Activated CD4-positive, alpha-beta T cell treated with anti-CD3 and anti-CD28 coated beads, Interleukin-2, amount 50 U/mL, for 1 hour (primary cell): ENCODE measurements at places on chromosomes 16 and 17.

DNA sequence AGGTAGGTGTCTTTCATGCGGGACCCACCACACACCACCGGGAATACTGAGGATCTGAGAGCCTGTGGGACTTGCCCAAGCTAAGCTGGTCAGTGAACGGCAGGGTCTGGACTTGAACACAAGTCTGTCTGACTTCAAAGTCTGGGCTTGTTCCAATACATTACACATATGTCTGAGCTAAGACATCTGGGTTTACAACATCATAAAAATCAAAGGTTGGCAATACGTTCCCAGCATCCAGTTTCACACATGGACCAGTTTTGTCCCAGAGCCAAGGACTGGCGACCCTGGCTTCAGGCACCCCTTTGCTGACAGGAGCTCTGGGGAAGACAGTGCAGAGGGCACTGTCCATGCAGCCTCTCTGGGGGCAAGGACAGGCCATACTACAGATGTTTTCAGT, 27.9 kb upstream of the AXIN2 start:
- DNase-seq = no peak

GRCh38 chr17:78654325-78654724, 77.1 kb upstream of the DNAH17 start:
- DNase-seq = no peak

DNA sequence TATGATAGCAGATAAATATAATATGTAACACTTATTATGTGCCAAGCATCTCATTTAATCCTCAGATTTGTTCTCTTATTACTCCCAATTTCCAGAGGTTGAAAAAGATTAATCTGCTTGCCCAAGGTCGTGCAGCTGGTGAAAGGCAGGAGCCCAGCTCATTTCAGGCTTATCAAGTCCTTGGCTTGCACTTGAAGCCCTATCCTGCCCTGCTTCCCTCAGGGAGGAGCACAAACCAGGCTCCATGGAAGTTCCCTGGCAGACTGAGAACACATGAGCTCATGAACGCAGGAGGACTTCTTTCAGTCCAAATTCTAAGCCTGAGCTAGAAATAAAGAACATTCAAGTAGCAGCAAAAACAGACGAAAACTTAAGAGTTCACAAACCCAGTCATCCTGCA, 74.8 kb downstream of the USP31 start:
- DNase-seq = no peak

- DNase-seq = no peak
These were observed 31.9 kb upstream of the NUDT7 start for GRCh38 chr16:77690416-77690815.

- peak; percentile 91 for DNase-seq
These were observed 18.7 kb upstream of the ZNF689 start for GRCh38 chr16:30628628-30629540.

DNA sequence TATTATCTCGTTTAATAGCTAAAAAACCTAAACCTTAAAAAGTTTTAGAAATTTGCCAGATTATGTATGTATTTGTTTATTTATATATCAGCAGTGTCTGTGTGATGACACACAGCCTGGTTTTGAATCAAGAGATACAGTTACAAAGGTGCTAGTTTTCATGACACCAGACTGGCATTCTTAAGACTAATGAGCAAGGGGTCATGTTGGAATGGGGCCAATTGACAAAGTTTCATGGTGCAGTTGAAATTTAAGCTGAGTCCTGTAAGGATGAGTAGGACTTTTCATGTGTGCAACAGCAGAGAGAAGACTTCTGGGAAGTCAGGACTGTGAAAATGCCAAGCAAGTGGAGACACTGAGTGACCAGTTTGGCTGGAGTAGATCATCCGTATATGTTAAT, 3.2 kb upstream of the KRT10 start:
- DNase-seq = no peak

GRCh38 chr17:74442670-74443515, 11.0 kb downstream of the GPRC5C start:
- no peak for DNase-seq

GRCh38 chr17:60089096-60089806, 10.5 kb upstream of the HEATR6 start:
- DNase-seq = no peak

DNA sequence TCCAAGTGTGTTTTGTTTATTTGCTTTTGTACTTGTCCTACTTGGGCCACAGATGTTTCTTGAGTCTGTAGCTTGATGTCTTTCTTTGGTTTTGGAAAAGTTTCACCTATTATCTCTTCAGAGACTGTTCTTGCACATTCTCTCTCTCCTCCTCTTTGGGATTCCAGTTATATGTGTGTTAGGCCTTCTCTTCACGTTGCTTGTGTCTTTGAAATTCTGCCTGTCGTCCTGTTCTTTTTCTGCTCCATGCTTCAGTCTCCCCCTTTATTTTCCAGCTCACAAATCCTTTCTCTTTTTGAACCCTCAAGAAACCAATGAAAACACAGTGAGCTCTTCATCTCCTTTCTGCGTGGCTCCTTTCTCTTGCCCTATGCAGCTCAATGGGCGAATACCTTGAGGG, 7.9 kb downstream of the VPS35L start:
- DNase-seq = no peak

GRCh38 chr16:89436366-89436765, 54.0 kb downstream of the ANKRD11 start:
- DNase-seq = no peak

GRCh38 chr17:75144816-75145512, 9.3 kb downstream of the JPT1 start:
- DNase-seq = no peak

DNA sequence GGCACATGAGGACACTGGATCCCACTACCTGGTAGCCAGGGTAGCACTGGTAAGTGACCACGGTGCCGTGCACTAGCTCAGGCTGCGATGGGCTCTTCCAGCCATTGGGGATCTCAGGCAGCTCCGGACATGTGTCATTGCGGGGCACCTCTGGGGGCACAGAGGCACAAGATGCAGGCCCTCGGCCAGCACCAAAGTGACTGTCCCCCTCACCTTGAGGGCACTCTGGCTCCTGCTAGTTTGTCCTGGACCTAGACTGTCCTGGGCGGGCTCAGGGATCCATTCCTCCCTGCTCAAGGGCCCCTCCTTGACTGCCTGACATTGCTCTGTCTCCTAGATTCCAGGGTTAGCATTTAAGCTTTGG, 6.7 kb upstream of the PHF12 start:
- no peak for DNase-seq

GRCh38 chr16:63516394-63516793, 1480.2 kb upstream of the CDH8 start:
- no peak for DNase-seq

DNA sequence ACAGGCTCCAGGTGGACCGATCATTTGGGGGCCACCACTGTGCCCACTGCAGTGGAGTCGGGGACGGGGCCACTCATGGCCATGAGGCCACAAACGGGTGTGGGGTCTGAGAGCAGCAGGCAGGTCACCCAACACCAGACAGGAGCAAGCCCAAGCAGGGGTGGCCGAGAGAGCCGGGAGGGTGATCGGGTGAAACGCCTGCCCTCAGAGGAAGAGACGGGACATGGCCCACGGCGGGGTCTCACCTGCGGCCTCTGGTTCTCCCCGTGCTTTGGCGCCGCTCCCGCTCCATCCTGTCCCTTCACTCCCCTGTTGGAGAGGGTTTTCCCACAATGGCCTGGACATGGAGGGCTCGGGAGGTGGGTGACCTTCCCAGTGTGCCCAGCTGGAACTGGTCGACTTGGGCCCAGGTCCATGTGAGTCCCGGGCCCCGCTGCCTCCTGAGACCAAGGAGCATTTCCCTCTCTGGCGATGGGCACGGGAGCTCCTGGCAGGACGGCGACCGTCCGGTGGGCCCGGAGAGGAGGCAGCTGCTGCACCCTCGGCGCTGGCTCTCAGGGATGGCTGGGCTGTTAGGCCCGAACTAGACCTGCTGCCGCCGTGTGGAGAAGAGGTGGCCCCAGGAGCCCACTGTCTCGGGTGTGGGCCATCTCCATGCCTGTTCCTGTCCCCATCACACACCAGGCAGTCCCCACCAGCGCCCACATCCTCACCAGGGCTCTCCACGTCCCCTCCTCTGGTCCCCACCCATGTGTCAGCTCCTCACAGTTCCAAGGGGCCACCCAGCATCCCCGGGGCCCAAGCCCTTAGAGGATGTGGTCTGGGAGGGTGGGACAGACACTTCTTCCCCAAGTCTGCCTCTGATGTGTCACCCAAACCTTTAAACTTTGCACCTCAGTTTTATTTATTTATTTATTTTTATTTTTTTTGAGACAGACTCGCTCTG, 13.4 kb upstream of the BAHCC1 start:
- no peak for DNase-seq
